Stimulated activated CD4-positive, alpha-beta T cell treated with anti-CD3 and anti-CD28 coated beads, Interleukin-4, amount 100 ng/mL, for 4 hours (primary cell): ENCODE measurements at places on chromosomes 12 and 14.
A peak's percentile ranks its signal among the peaks of the same experiment; 100 is the strongest.

DNA sequence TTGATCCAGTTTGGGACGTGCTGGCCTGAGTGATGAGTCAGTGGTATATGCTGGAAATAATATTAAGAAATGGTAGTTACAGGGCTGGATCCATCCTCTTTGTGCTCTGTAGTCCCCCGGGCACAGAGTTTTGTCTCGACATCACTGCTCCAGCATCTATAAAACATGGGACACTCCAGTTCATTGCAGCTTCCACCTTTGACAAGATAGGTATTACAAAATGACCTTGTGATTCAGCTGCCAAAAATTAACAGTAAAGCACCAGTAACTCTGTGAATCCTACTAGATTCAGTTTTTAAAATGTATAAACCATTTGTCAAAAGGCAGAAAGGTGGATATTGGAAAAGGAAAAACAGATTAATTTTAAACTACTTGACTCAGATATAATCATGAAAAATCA, 14.6 kb upstream of the GNG2 start:
- DNase-seq: no peak

GRCh38 chr12:25959071-25959961, 834 bp downstream of the RASSF8 start:
- no peak for DNase-seq

DNA sequence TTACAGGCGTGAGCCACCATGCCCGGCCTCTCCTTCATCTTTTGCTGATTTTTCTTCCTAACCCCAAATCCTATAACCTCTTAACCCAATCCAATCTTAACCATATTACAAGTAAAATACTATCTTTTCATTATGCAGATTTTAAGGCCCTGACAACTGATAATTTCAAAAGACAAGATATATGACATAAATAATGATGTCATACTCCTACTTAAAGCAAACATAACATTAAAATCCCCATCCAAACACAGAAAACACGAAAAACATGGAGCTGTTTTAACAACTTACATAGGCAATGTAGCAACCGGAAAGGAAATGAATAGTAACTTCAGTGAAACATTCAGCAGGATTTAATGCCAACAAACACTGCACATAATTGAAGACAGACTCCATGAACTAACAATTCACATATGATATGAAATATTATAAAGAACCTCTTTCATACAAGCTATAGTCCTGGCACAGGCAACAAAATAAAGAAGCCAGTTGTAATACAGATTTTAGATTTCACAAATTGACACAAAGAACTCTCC, 21.5 kb downstream of the USP44 start:
- DNase-seq: no peak

DNA sequence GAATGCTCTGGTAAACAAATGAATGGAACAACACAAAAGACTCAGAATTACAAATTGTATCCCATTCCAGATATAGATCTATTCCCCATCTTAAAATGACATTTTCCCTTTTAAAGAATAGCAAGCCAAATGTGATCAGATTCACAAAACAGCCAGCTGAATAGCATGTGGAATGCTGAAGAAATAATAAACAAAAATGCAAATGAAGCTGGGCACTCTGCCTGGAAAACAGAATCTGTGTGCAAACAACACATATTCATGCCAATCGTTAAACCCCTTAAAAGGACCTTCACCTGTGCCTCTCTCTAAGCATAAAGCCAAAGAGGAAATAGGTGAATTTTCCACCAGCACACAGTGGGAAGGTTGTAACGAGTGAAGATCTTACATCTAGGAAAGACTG, 67.9 kb upstream of the PDZRN4 start:
- no peak for DNase-seq

DNA sequence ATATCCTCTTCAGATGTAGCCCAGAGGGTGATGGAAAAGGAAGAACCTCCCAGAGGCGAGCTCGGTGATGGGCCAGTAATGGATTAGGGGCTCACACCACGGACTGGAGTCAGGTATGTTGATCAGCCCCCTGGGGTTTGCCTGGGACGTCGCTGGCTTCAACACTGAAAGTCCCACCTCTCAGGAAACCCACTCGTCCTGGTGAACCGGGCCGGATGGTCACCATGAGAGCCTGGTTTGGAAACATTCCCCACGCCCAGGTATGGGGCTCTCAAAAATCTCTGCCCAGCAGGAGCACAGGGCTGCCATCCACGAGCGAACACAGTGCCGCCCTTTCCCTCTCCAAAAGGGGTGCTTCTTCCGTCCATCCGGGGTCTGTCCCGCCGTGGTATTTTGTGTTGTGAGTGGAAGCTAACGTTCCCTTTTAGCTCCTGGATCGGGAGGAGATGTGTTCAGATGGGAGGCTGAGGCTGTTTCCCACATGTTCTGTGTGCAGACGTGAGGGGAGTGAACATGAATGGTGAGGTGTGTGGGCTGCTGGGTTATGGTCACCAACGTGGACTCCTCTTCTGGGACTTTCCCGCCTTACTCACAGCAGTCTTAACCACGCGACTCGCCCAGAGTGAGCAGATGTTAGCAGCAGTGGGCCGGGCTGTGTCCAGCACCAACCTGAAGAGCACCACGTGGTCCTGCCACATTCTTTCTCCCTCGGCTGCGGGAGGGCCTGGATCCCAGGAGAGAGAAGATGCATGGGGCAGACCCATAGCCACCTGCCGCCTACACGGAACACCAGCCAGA, 139.2 kb downstream of the KIF26A start:
- DNase-seq: no peak

DNA sequence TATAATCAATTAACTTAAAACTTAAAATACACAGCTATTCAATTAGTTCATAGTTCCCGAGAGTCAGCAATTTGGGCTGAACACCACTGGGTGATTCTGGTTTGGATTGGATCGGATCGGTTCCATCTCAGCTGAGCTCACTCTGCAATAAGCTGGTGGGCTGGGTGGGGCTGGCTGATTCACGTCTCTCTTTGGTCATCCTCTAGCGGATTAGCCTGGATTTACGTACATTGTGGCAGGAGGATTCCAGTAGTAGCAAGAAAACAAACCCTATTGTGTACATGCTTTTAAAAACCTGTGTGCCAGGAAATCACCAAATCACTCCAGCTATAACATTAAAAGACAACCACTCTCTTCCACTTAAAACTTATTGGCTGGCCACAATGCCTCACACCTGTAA, 3.2 kb upstream of the CLEC4C start:
- DNase-seq: no peak

GRCh38 chr14:71532344-71532743, 399.9 kb upstream of the RGS6 start:
- DNase-seq: no peak

GRCh38 chr12:90216815-90217214, 508.2 kb upstream of the ATP2B1 start:
- DNase-seq: no peak

DNA sequence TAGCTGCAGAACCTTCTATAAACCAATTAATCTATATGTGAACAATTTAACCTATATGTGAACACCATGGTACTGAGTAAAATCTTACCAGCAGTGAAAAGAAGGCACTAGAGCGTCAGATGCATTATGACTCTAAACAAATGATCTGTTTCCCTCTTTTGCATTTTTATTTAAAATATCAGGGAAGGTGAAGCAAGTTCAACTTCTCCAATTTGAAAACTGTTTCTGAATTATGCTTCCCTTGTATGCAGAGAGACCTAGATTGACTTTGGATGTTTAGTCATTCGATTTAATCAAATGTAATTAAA, 80.9 kb downstream of the DAD1 start:
- DNase-seq: no peak

DNA sequence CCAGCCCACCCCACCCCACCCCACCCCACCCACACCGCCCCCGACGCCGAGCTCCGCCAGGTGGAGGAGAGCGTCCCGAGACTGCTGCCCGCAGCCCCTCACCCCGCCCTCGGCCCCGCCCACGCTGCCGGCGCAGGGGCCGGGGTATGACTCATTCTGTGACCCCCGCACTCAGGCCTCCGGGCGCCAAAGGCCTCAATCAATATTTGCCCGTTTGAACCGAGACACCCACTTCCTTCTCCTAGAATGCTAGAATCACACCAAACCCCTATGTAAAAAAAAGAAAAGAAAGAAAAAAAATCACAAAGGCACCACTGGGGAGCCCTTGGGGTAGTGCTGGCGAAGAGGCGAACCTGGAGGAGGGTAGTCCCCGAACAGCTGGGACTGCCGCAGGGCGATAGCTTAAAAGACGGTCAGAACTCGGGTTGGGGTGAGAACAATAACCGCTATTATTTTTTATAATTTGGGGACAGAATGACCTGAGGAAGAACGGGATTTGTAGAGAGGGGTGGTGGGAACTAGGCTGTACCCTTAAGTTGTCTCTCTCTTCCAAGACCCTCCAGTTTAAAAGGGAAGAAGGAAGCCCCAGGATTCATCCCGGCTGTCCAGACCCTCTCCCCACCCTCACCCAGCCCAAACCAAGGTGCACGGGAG, 894 bp downstream of the KRT8 start:
- DNase-seq: peak; percentile 38

- DNase-seq: no peak
Measured at GRCh38 chr14:24102357-24103048, 8.4 kb downstream of the PCK2 start.

DNA sequence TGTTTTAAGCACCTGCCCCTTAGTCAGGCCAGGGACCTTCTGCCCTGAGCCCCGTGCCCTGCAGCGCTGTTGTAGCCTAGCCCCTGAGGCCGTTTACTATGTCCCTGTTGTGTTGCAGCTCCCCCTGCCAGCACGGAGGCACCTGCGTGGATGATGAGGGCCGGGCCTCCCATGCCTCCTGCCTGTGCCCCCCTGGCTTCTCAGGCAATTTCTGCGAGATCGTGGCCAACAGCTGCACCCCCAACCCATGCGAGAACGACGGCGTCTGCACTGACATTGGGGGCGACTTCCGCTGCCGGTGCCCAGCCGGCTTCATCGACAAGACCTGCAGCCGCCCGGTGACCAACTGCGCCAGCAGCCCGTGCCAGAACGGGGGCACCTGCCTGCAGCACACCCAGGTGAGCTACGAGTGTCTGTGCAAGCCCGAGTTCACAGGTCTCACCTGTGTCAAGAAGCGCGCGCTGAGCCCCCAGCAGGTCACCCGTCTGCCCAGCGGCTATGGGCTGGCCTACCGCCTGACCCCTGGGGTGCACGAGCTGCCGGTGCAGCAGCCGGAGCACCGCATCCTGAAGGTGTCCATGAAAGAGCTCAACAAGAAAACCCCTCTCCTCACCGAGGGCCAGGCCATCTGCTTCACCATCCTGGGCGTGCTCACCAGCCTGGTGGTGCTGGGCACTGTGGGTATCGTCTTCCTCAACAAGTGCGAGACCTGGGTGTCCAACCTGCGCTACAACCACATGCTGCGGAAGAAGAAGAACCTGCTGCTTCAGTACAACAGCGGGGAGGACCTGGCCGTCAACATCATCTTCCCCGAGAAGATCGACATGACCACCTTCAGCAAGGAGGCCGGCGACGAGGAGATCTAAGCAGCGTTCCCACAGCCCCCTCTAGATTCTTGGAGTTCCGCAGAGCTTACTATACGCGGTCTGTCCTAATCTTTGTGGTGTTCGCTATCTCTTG, 7.6 kb downstream of the DLK1 start:
- no peak for DNase-seq

DNA sequence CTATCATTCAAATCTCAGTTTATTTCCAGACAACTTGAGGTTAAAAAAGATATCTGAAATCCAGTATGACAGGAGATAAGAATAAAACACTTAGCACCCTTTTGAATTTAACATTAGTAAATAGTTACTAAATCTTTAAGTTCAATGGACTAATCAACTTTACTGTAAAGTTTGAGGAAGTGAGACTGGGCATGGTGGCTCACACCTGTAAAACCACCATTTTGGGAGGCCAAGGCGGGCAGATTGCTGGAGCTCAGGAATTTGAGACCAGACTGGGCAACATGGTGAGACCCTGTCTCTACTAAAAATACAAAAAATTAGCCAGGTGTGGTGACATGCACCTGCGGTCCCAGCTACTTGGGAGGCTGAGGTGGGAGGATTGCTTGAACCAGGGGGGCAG, 40.3 kb upstream of the CERS5 start:
- DNase-seq: no peak

DNA sequence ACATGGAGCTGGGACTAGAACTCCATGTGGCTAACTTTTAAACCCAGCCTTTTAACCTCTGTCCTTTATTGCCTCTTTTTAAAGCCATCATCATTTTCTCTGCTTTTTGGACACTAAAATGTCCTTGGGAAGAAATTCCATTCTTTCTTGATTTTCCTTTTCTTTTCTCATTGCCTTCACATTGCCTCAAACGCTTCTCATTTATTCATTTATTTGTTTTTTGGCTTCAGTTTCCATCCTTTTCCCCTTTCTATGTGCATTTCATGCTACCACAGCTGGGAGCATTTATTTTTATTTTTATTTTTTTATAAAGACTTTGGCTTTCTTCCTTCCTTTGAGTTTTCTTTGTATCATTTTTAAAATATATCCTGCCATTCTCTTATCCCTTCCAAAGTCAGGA, 212.2 kb downstream of the DACT1 start:
- no peak for DNase-seq

DNA sequence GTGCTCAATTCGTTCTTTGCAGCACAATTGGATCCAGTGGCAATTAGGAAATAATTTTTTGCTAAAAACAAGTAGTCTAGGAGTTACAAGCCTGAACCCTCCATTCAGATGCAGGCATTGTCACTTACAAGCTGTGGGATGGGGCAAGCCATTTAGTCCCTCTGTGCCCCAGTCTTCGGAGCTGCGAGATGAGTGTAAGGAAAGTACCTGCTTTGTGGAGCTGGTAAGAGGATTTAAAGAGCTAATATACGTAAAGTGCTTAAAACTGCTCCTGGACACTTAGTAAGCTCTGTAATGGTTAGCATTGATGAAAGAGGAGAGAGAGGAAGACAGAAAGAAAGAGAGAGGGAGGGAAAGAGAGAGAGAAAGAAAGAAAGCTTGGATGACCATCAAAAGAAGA, 112.5 kb downstream of the LGMN start:
- DNase-seq: no peak

GRCh38 chr14:58171090-58171489, 19.1 kb upstream of the ARMH4 start:
- peak; percentile 57 for DNase-seq

GRCh38 chr12:75553836-75554555, 42.6 kb upstream of the KRR1 start:
- DNase-seq: no peak

DNA sequence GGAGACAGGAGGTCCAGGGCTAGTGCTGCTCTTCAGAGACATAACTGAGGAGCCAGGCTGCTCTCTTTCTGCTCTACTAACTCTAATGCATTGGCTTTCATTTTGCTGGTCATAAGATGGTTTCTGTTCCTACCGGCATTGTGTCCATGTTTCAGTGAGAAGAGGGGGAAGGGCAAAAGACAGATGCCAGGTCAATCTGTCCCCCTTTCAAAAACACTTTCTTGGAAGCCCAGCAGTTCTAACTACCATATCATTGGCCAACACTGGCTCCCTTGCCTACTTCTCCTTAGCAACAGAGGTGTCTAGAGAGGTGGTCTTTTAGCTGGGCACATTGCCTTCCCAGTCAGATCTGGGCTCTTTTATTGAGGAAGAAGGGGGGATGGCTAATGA, 63.9 kb downstream of the TGFB3 start:
- no peak for DNase-seq

DNA sequence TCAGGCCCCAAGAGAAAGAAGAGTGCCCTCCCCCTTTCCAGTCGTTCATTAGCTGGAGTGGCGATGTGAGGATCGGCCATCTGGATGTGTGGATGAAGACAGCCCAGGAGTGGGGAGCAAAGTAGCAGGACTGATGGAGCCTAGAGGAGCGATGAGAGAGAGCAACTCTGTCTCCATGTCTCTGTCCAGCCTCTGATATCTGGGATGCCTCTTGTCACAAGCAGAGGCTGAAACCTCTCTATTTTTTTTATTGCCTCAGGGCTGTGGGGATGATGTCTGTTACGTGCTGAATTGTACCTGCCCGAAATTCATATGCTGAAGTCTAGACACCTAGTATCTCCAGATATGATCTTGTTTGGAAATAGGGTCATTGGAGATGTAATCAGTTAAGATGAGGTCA, 2.7 kb downstream of the SERPINA11 start:
- DNase-seq: no peak
